Stimulated activated CD8-positive, alpha-beta memory T cell treated with anti-CD3 and anti-CD28 coated beads, Interleukin-4, amount 100 ng/mL, for 1 hour (primary cell): ENCODE measurements at places on chromosomes 1 and 21.

GRCh38 chr1:44701141-44701573, 26.6 kb downstream of the ARMH1 start:
- no peak for DNase-seq

DNA sequence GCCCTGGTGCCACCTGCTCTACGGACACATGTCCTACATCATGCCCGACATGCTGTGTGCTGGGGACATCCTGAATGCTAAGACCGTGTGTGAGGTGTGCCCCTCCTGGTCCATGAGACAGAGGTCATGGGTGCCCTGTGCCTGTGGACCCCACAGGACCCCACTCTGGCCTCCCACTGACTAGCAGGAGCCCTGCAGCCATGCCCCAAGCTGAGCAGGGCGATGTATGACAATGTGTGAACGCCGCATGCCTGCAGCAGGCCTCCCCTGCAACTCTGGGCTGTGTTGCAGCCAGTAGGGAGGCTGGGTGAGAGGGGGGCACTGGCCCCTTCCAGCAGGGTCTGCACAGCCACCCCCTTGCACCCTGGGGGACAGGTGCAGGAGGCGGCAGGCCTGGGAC, 30.0 kb downstream of the PRSS38 start:
- no peak for DNase-seq

GRCh38 chr1:69073176-69073575, 494.5 kb upstream of the LRRC7 start:
- DNase-seq = no peak

DNA sequence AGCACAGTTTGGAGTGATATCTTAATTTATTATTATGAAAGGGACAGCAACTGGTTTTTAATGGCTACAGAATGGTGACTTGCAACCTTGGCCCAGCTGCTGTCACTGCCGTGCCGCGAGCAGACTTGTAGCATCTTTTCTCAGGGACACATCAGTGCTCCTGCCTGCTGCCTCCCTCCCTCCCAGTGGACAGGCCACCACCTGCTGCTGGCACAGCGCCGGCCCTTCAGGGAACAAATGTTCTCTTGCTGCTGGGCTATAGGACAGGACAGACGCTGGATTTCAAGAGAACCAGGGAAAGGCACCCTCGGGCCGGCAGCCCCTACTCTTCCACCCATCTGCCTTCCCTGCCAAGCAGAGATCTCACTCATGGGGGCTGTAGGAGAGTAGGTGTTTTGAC, 413.8 kb upstream of the NFIA start:
- no peak for DNase-seq

DNA sequence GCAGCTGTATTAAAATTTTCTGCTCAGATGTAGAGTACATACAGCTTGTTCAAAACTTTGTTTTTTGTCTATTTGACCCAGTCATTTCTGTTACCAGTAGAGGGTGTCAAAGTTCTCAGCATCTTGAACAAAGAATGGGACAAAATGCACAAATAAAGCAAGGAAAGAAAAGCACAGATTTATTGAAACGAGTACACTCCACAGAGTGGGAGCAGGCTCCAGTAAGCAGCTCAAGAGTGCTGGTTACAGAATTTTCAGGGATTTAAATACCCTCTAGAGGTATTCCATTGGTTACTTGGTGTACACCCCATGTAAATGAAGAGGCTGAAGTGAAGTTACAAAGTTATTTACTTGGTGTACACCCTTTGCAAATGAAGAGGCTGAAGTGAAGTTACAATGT, 8.9 kb upstream of the PRMT6 start:
- no peak for DNase-seq

DNA sequence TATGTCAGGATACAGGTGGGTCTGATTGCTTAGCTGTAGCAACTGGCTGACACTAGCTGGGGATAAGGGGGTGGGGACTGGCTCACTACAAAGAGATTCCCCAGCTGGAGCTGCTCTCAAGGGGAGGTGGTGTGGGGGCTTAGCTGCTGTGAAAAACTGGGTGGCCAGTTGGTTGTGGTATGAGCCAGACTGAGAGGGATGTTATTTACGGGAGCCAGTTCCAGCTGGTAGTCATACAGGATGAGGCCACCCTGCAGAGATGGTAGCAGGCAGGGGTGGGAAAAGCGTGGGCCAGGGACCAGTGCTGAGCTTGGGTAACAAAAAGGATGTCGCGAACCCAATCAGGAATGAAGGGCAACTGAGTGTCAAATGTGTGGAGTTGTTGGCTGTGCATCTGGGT, 204.0 kb upstream of the C21orf91 start:
- DNase-seq = no peak

DNA sequence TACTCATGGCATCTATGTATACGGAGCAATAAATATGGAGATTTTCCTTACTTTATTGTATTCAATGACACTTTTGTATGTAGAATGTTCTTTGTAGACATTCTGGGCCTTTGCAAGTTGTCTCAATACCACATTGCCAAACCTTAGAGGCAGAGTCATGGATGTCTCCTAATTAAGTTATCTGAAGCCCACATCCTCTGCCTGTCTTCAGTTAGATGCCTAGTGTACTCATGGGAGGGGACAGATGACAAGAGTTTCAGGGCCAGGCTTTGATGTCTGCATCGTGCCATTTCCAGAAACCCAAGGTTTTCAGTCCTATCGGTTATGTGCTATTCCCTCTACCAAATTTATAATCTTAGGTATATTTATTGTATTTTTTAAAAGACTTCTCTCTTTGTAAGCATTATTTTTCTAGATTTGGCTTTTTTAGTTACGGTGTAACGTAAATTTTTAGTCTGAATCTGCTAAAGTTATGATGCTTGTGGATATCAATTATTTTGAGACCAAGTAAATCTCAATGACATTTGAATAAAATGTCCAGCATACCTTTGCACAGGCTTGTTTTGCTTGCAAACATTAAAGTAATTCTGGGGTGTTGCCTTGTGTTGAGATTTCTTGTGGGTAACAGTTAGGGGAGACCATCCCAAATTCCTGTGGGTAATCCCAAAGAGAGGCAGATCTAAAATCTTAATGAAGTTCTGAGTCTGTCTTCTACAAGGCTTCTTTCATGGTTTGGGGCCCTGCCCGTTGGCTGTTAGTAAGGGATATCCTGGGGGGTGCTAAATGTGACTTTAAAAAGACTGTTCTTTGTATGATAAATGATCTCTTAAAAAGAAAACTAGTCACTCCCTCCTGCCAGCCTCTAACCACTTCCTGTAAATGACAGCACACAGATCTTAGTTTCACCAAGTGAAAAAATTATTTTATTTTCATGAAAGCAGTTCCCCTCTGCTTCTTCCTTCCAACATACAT, 8.0 kb upstream of the MACF1 start:
- no peak for DNase-seq

- no peak for DNase-seq
Measured at GRCh38 chr1:56216218-56216617, 363.1 kb downstream of the PLPP3 start.

DNA sequence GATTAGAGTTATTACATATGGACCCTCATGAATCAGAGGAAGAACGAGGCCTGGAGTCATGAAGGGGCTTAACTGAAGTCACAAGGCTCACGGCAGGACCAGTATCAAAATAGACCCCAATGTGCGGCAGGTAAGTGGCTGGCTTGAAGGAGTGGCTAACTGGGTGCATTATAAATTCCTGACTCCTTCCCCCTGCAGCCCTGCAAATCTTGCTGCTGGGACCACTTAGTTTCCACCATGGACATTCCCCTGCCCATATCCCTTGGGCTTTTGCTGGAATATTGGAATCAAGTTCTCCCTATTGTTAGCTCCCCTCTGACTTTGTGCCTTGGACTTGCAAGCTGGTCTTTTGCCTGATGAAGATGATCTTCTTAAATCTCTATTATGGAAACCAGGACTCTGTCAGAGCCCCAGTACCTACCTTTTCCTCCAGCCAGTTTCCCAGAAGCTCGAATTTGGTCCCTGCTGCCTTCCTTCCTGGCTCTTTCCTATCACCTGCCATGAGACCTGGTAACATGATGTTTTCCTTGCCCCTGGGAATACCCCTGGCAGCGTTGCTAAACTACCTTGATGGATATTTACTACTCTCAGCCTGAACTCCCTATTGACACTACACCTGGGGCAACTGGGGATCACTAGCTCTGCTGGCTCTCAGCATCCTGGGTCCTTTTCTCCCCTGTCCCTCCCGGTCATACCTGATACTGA, 156.0 kb upstream of the JUN start:
- no peak for DNase-seq

GRCh38 chr1:224670506-224670905, 54.4 kb downstream of the CNIH3 start:
- no peak for DNase-seq

- DNase-seq = no peak
Measured at GRCh38 chr1:153648000-153648643, 10.4 kb upstream of the SNAPIN start.

DNA sequence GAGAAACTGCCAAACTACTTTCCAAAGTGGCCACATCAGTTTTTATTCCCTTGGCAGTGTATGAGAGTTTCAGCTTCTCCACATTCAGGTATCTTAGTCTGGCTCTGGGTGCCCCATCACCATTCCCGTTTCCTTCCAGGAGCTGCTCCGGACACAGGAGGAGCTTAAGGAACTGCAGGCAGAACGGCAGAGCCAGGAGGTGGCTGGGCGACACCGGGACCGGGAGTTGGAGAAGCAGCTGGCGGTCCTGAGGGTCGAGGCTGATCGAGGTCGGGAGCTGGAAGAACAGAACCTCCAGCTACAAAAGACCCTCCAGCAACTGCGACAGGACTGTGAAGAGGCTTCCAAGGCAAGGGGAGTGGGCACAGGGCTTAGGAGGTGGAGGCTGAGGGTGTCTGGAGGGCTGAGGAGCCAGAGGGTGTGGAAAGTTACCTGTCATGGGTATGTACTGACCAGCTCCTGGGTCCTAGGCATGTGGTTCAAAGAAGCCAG, 10.9 kb upstream of the TUFT1 start:
- DNase-seq = no peak

GRCh38 chr1:72724951-72725861, 442.9 kb upstream of the NEGR1 start:
- DNase-seq = no peak

DNA sequence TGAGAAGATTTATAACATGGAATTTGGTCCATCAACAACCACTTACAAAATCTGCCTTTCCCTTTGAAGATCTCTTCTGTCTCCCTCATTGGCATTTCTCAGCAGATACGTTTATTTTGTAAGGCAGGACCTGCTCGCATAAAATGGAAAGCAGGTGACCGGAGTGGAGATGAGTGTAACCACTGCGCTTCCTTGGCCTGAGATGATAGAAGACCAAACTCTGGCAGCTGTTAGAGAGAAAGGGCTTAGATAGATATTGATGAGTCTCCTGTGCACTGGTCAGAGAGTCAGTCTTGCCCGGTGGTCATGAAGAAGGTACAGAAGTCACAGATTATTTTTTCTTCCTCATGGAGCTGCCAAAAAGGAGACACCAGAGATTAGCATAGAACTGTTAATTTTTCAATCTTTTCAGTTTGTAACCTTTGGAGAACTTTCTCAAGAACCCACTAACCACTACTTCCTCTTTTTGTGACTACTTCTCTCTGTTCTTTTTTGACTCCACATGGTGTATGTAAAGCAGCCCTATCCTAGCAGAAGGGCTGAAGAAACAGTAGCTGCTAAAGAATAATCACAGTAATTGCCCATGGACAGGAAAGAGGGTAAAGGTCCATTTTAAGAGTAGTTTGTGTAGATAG, 47.6 kb downstream of the FCRL3 start:
- DNase-seq = no peak

- DNase-seq = no peak
Measured at GRCh38 chr1:242629396-242629795, 104.9 kb upstream of the PLD5 start.

GRCh38 chr1:226772446-226773139, 33.5 kb upstream of the ITPKB start:
- DNase-seq = no peak

- no peak for DNase-seq
Measured at GRCh38 chr1:155860970-155861510, 1.7 kb downstream of the SYT11 start.

- no peak for DNase-seq
Measured at GRCh38 chr1:39625462-39626273, 13.8 kb downstream of the HEYL start.

DNA sequence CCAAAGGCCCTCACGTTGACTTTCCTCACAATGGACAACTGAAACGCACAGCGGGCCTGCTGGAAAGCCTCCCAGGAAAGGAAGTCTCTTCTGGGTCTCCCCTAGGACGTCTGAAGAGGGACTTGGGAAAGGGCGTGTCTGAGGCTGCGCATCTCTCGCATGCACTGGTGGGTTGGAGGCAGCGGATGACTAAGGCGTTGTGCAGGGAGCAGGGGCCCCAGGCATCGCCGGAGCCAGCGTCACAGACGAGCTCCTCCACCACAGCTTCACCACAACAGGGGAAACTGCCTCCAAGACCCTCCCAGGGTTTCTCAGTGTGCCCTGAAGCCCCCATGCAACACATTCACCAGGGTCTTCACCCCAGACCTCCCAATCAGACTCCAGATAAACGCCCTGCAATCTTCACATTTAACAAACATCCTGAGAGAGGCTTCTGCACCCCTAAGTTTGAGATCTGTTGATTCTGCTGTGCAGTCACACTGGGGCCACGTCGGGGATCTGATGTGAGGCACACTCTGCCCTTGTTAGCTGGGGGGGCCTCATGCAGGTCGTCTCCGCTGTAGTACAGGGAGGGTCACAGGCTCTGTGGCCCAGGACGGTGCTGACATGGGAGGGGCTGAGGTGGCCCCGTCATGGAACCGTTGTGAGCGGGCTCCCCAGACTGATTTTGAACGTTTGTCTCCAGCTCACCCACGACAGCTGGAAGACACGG, 7.0 kb upstream of the TFF1 start:
- DNase-seq = no peak

DNA sequence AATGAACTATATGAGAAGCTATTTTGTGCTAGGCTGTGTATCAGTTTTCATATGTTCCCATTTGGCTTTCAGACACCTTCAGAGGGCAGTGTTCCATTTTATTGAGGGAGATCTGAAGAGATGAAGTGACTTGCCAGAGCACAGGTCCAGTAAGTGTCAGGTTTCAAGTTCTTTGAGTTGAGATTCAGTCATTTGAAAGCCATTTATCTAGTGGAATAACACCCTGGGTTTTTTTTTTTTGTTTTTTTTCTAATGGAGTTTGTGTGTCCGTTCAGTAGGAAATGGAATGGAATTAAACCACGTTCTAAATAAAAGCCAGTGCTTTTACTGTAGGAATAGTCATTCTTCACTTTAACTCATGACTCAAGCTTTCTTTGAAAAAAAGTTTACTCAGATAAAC, 652.9 kb upstream of the USP24 start:
- no peak for DNase-seq

DNA sequence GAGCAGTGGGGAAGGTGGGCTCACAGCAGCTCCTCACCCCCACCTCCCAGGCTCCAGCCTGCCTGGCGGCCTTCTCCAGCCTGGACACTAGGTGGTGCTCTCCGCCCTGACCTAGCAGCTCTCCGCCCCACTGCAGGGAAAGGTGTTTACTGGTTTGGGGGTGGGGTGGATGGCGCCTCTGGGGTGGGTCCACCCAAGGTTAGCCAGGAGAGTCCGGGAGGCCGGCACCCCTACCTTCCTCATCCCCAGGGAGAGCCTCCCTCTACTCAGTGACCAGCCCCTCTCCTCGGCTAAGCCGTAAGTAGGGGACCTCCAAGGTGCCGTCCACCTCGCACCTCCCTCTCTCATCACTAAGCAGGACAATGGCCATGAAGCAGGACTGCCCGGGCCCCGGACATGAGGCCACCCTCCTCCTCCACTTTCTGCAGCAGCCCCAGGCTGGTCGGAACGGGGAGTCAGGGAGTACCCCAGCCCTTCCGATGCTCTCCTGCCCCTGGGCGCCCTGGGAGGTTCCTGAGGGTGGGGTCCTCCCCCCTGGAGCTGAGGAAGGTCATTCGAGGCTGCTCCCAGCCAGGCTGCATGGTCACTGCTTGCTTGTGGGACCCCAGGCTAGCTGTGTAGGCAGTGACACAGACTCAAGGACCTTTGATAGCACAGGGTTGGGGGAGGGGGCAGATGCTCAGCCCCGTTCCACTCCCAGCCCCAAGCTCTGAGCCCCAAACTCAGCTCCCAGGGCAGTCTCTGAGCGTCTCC, 101.4 kb upstream of the VAMP3 start:
- peak; percentile 23 for DNase-seq
